ENCODE measurements at places on chromosomes 2 and 18.

DNA sequence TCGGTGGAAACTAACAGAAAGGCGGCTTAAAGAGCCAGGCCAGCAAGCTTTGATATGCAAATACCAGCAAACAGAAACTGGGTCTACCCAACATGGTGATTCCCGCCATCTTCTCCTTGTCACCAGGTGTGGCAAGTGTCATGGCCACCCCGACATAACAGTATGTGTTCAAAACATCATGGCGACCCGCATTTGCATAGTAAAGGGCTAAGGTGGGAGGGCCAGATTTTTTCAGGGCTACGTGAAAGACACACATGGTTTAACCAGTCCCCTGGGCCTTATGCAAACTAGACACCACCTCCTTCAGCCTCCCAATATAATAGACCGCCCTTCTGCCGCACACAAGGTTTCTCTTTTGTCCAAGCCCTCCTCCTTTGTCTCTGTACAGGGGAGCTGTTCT is 260.4 kb downstream of the METTL4 start:
- no peak for DNase-seq

DNA sequence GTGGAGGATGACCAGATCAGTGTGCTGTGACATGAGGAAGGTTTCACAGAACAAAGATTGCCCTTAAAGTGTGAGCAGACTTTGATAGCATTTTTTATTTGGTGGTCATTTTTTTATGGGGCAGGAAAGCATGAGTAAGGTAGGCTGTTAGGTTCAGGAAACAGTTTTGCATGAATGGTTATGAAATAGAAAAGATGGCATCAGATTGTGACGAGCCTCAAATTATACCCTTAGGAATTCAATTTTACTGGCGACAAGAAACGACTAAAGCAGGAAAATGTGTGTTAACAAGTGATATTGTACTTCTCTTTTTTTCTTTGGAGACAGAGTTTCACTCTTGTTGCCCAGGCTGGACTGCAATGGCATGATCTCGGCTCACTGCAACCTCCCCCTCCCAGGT is 44.7 kb downstream of the PIK3C3 start:
- DNase-seq: no peak

- no peak for DNase-seq
Measured at GRCh38 chr2:203994735-203995134, 58.2 kb downstream of the ICOS start.

- no peak for DNase-seq
Measured at GRCh38 chr2:72933646-72934151, 16.4 kb downstream of the EMX1 start.

DNA sequence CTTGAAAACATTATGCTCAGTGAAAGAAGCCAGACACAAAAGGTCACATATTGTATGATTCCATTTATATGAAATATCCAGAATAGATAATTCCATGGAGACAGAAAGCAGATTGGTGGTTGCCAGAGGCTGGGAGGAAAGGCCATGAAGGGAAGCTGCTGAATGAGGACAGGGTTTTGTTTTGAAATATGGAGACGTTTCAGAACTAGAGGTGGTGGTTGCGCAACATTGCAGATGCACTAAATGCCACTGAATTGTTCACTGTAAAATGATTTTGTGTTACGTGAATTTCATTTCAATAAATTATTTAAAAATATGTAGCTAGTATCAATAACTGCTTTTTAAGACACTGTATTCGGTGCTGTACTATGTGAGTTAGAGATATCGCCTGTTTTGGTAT is 101.7 kb upstream of the ZNF236 start:
- DNase-seq: no peak

- DNase-seq: no peak
Measured at GRCh38 chr2:42959234-42960001, 167.0 kb upstream of the HAAO start.

- DNase-seq: no peak
Measured at GRCh38 chr2:239770246-239770639, 254.9 kb downstream of the NDUFA10 start.

GRCh38 chr18:3799515-3799914 is 349.5 kb downstream of the TGIF1 start:
- DNase-seq: no peak

DNA sequence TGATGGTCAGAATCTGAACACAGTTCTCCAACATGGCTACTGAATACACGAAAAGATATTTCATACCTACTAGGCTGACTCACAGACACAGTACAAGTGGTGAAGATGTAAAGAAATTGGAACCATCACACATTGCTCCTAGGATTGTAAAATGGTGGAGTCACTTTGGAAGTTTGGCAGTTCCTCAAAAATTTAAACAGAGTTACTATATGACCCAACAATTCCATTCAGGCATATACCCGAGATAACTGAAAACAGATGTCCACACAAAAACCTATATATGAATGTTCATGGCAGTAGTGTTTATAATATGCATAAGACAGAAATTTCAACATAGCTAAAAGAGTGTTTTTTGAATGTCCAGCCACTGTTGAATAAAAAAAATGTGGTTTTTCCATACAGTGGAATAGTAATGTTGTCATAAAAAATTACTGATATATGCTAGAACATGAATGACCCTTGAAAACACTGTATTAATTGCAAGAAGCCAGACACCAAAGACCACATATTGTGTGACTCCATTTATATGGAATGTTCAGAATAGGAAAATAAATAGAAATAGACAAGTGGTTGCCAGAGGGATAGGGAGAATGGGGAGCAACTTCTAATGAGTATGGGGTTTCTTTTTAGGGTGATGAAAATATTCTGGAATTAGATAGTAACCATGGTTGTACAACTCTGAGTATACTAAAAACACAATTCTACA is 10.1 kb downstream of the RMP24 start:
- DNase-seq: no peak

DNA sequence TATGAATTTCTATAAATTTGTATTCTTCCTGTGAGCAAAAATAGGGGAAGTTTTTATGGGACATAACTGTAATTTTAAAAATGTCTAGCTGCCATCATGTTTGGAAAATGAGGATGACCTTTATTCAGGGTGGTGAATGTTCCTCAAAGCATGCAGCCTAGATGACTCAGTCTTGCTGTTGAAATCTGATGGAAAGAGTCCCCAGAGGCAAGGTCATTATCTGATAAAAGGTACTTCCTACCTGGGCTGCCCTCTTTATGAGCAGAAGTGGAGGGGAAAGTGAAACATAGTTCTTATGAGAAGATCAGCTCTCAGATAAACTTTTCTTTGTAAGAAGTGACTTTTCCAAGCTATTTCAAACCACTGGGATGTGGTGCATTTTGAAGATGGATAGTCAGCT is 1144.7 kb upstream of the PIK3C3 start:
- no peak for DNase-seq

DNA sequence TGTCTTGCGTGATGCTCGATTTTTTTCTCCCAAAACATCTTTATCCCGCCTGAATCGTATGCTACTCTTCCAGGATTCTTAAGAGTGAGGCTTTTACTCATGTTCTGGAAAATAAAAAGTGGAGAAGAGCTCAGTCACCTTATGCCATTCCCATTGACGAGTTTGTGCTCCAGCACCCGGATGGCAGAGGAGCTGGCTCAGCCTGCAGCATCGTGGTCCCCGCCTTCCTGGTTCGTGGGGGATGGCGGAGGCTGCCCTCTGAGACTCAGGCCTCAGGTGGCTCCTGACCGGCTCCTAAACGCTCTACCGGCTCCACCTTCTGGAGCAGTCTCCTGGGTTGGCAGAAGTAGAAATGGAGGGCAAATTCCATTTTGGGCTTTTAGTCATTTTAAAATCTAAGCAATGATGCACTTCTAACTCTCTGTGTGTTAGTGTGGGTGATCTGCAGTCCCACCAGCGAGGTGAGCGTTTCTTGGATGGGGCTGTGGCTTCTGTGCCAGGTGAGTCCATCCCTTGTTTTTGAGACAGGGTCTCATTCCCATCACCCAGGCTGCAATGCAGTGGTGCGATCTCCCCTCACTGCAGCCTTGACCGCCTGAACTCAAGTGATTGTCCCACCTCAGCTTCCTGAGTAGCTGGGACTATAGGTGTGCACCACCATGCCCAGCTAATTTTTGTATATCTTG is 27.8 kb downstream of the RTP5 start:
- DNase-seq: no peak

Data from left renal pelvis (tissue), 4 donors.